Effector memory CD8-positive, alpha-beta T cell (primary cell): ENCODE measurements at places on chromosomes 1 and 21.

DNA sequence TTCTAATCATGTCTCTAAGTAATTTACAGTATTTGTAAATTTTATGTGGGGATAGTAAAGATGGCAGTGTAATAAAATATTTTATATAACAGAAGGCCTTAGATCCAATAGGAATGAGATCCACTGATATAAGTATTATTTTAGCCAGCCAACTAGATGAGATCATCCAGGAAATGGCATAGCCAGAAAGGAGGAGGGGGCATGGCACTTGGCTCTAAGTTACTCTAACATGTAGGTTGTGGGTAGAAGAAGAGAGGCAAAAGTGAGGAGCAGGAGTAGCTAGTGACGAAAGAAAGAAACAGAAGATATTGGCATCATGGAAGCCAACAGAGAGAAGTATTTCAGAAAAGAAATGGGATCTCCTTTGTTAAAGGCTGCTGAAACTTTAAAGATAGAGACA is 426.1 kb downstream of the PTPRC start:
- no peak for DNase-seq

DNA sequence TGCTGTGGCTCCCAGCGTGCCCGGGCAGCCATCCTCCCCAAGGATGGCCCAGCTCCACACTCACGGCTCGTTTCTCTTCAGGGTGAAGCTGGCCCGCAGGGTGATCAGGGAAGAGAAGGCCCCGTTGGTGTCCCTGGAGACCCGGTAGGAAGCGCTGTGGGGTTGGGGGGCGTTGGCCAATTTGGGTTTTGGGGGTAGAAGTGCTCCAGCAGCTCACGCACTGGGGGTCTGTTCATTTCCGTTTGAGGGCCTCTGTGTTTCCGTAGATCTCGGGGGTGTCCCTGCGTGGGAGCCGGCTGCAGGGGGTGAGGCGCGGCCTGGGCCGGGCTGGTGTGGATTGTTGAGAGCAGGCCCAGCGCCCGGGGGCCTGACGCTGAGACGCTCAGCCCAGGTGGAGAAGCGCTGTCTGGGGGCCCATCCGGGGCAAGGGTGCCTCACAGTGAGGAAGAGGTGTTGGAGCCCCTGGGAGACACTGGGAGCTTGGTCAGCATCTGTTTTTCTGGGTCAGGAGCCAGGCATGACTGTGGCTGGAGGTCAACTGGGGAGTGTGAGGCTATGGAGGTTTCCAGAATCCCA is 12.6 kb downstream of the COL6A1 start:
- DNase-seq: no peak

DNA sequence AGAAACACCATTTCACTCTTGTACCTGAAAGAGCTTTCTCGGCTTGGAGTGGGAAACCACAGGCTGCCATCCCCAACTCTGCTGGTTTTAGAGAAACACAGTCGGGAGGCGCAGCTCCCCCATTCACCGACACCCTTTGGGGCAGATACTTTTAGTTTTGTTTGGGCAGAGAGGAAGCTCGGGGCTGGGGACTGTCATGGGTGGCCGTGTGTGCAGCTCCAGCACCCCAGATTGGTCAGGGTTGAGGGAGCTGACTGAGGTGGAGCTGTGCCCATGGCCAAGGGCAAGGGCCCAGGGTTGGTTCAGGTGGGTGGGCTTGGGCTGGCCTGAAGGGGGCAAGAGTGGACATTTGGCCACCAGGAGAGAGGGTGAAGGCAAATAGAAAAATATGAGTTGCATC is 163.1 kb downstream of the DYRK1A start:
- no peak for DNase-seq

DNA sequence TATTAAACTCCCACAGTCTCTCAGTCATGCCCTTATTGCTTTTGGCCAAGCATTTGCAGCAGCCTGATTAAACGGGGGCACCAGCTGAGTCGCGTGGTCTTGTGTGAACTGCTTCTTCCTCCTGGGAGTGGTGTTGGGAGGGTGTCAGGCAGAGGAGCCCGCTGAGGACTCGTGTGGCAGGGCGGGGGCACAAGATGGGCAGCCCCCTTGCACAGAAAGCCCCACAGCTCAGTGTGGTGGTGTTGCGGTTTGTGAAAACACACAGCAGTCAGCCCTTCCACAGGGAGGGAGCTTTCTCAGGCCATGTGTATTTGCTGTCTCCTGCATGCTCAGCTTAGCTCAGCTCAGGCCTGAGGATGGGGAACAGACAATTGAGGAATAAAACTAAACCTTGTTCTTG is 22.4 kb downstream of the PEX14 start:
- DNase-seq: no peak

GRCh38 chr1:26404641-26405040 is 6.0 kb upstream of the LIN28A start:
- no peak for DNase-seq

- no peak for DNase-seq
Measured at GRCh38 chr1:41390166-41390565, 28.9 kb downstream of the FOXO6 start.

DNA sequence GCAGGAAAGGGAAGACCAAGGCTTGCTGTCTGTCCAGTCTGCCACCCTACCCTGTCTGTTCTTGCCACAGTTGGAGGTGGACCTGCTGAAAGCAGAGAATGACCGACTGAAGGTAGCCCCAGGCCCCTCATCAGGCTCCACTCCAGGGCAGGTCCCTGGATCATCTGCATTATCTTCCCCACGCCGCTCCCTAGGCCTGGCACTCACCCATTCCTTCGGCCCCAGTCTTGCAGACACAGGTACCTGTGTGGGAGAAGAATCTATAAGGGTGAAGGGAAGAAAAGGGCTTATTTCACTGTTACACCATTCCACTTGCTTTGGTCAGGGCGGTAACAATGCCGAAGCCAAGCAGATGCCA is 20.3 kb upstream of the IPO9 start:
- DNase-seq: no peak

GRCh38 chr1:83641796-83642443 is 357.0 kb downstream of the TTLL7 start:
- DNase-seq: no peak

- no peak for DNase-seq
Measured at GRCh38 chr1:197619008-197619640, 156.2 kb downstream of the DENND1B start.

GRCh38 chr21:45283611-45284455 is 3.9 kb downstream of the POFUT2 start:
- DNase-seq: no peak

DNA sequence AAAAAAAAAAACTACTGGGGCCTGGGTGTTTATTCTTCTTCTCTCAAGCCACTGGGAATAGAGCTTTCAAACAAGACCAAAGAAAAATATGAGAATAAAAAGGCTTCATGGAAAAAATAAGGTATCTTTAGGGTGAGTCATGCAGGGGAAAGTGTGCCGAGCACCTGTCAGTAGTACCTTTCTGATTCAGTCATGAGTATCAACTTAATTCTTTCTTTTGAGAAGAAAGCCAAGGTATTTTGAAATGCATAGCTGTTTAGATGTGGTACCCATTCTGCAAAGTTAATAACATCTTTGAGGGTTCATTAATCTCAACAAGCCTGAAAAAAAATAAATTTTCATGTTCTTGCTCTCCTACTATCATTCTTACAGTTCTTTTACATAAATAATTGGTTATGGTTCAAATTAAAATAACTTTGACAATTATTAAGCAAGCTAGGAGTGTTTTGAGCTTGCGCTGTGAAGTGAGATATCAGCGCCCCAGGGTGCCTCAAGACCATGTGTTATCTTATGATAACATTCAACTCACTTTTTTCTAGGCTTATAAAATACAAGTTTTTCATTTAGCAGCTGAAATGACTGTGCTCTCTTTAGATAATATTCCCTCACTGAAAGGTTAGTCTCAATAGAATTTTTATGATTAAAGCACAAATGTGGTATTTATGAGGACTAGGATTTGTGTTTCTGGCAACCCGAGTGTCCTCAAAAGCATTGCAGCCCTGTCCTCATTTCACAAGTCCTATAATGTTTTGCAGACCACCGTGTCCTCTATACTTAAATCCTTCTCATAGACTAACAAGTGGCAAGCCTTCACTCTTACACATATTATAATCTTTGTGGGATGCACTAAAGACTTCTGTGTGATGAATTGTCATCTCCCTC is 138.6 kb downstream of the SLC44A5 start:
- DNase-seq: no peak

DNA sequence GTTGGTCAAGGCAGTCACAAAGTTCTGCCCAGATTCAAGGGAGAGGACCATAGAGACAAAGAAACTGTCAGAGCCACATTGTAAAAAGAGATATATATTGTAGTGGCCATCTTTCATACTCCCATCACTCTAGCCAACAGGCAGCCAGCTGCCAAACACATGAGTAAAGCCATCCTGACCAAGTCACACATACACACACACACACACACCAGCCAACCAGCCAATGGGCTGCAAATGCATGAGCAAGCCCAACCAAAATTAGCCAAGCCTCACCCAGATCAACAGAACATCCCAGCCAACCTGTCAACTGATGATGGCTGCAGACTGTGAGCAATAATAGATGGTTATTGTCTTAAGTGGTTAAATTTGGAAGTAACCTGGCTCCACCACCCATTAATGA is 120.7 kb downstream of the SEC16B start:
- DNase-seq: no peak

DNA sequence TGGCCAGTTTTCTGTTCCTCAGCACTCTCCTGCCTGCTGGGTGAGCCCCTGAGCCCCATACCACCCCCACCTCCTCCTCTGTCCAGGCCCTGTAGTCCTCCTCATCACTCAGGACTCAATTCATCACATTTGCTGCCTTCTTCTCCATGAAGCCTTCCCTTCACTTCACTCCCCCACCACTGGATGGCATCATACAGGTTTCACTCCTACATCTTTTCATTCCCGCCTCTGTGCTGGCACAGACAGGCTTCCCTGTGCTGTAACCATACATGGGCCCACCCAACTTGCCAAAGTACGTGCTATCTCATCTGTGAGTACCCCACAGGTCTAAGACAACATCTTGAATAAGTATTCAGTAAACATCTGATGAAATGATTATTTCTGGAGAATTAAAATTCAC is 56.9 kb downstream of the SLC45A1 start:
- DNase-seq: no peak

DNA sequence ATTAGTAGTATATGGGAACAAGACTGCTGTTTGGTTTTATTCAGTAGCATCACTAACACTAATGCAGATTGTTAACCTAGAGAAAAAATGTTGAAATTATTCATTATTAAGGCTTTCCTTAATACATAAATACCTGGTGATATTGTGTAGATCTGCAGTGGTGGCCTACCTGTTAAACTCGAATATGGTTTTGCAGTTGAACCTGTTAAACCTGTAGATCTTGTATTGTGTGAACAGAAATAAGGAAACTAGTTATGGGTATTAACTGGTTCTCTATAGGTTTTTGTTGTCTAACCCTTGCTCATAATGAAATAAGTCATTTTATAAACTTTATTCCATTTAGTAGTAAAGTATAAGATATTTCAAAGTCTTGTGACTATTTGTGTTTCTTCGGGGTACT is 23.9 kb downstream of the PKN2 start:
- no peak for DNase-seq

DNA sequence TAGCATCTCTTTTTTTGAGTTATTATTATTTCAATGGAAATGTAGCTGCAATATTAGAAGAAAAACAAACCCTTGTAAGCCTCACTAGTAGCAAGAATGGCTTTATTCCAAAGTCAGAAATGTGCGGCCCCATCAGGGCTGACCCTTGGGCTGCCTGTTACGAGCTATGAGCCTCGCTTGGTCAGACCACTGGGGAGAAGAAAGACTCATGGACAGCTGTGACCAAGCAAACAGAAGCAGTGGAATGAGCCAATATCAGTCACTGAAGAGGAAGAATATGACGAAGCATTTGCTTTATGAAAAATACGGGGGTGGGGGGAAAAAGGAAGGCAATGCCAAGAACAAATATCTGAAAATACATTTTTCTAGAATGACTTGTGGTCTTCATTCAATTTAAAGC is 504.5 kb downstream of the LMO4 start:
- DNase-seq: no peak

DNA sequence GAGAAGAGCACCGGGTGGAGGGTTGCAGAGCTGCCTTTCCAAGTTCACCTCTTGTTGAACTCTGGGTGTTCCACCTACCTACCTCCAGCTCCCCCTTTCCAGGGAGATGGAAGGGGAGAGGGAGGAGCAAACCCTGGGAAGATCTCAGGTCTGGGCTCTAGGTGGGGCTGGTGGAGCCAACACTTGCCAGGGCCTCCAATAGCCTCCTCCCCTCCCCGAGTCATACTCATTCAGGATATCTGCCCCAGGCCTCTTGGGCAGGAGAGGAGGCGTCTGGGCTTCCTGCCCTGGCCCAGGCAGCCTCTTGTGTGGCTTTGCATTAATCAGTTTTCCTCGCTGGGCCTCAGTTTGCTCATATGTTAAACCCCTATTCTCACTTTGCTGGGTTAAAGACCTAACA is 13.4 kb downstream of the RAP1GAP start:
- DNase-seq: no peak

GRCh38 chr1:68210829-68211228 is 21.5 kb downstream of the WLS start:
- no peak for DNase-seq

- DNase-seq: no peak
Measured at GRCh38 chr21:26116456-26117011, 54.0 kb downstream of the APP start.

DNA sequence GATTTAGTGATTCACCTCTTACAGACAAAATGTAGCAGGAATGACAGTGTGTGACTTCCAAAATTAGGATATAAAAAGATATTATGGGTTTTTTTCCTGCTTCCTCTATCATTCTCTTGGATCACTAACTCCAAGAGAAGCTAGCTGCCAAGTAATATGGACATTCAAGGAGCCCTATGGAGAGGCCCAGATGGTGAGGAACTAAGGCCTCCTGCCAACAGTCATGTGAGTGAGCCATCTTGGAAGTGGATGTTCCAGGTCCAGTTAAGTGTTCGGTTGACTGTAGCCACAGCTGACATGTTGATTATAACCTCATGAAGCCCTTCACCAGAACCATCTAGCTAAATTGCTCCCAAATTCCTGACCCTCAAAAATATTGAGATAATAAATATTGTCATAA is 38.8 kb downstream of the CD160 start:
- no peak for DNase-seq

GRCh38 chr1:101769520-101769919 is 227.2 kb downstream of the OLFM3 start:
- no peak for DNase-seq

DNA sequence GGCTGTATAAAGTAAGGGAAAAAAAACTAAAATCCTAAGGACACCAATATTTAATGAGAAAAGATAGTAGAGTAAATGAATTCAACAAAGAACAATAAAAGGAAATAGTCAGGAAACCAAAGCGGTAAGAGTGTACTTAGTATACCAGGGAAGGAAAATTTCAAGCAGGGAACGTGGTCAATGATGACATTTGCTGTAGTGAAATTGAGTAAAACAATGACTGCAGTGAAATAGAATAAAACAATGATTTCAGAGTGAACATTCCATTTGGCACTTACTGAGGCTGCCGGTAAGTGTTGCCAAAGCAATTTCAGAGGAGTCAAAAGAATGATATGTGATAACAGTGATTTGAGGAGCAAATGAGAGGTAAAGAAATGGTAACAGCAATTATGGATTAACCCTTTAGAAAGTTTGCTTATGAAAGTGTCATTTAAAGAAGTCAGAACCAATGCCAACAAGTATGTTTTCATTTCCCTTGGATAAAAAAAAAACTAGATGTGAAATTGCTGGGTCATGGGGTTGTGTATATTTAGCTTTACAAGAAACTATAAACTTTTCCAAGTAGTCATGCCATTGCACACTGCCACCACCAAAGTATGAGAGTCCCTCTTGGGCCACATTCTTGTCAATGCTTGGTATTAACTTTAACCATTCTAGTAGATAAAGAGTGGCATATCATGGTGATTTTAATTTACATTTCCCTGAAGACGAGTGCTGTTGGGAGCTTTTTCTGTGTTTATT is 50.5 kb downstream of the VCAM1 start:
- no peak for DNase-seq
